Endodermal cell (in vitro differentiated cells): ENCODE measurements at places on chromosomes 12 and 14.
A peak's percentile ranks its signal among the peaks of the same experiment; 100 is the strongest.

- H3K36me3 ChIP-seq: no peaks in the 10 kb centered on the region
- no peak overlapping the region for H3K27ac ChIP-seq
- H3K4me1 ChIP-seq: no peaks in the 10 kb centered on the region
- no peak for DNase-seq
These were observed 167.3 kb downstream of the SUDS3 start for GRCh38 chr12:118543651-118544050.

- no peak overlapping the region for H3K27ac ChIP-seq
- H3K4me3 ChIP-seq: no peak overlapping the region
- DNase-seq: no peak
- no peaks in the 10 kb centered on the region for H3K36me3 ChIP-seq
- no peaks in the 10 kb centered on the region for H3K27me3 ChIP-seq
These were observed 69.3 kb downstream of the ZFC3H1 start for GRCh38 chr12:71594214-71594948.

GRCh38 chr14:83006121-83006670 is 1472.5 kb upstream of the SEL1L start:
- peak; percentile 41 for DNase-seq
- H3K27ac ChIP-seq: no peak overlapping the region
- no peaks in the 10 kb centered on the region for H3K4me1 ChIP-seq
- no peaks in the 10 kb centered on the region for H3K36me3 ChIP-seq
- H3K27me3 ChIP-seq: no peaks in the 10 kb centered on the region

DNA sequence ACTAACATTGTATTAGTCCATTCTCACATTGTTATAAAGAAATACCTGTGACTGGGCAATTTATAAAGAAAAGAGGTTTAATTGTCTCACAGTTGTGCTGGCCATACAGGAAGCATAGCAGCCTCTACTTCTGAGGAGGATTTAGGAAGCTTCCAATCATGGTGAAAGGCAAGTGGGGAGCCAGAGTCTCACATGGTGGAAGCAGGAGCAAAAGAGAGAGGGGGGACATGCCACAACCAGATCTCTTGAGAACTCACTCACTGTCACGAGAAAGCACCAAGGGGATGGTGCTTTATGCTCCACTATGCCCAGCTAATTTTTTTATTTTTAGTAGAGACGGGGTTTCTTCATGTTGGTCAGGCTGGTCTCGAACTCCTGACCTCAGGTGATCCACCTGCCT is 13.3 kb downstream of the OS9 start:
- H3K4me1 ChIP-seq: no peaks in the 10 kb centered on the region
- no peaks in the 10 kb centered on the region for H3K27me3 ChIP-seq
- H3K27ac ChIP-seq: no peak overlapping the region
- no peak for DNase-seq

- no peak overlapping the region for H3K4me3 ChIP-seq
- no peak overlapping the region for H3K27ac ChIP-seq
- H3K4me1 ChIP-seq: no peaks in the 10 kb centered on the region
- no peaks in the 10 kb centered on the region for H3K27me3 ChIP-seq
- H3K36me3 ChIP-seq: no peaks in the 10 kb centered on the region
These were observed 108.6 kb downstream of the BCL11B start for GRCh38 chr14:99163446-99163845.

- H3K36me3 ChIP-seq: no peaks in the 10 kb centered on the region
- H3K27me3 ChIP-seq: no peaks in the 10 kb centered on the region
- no peaks in the 10 kb centered on the region for H3K4me1 ChIP-seq
- DNase-seq: peak; percentile 85
- H3K27ac ChIP-seq: no peak overlapping the region
These were observed 198.5 kb downstream of the ATP23 start for GRCh38 chr12:58139894-58140293.

GRCh38 chr14:73102806-73103497 is 33.4 kb upstream of the PSEN1 start:
- H3K4me3 ChIP-seq: no peak overlapping the region
- no peak for DNase-seq
- no peaks in the 10 kb centered on the region for H3K27me3 ChIP-seq
- peaks cover 98% of the 10 kb centered on the region for H3K36me3 ChIP-seq

DNA sequence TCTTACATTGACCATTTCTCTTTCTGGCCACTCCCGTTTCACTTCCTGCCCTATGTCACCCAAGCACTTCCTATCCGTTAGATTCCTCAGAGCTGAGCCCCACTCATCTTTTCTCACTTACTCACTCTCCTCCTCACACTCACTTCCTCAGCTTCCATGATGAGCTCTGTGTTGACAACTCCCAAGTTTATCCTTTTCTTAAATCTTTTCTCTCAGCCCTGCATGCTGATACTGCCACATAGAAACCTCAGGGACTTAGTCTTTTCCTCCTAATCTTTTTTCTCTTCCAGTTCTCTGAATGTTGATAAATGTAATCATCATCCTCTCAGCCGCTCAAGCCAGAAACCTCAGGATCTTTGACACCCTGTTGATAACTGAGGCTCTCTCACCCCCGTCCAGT is 99.6 kb downstream of the ANO6 start:
- no peak overlapping the region for H3K4me3 ChIP-seq
- H3K27ac ChIP-seq: no peak overlapping the region
- H3K36me3 ChIP-seq: peaks cover 6% of the 10 kb centered on the region
- H3K4me1 ChIP-seq: no peaks in the 10 kb centered on the region
- no peaks in the 10 kb centered on the region for H3K27me3 ChIP-seq
- DNase-seq: no peak

- no peaks in the 10 kb centered on the region for H3K36me3 ChIP-seq
- DNase-seq: no peak
These were observed 114.2 kb downstream of the DHRS2 start for GRCh38 chr14:23750357-23750756.

DNA sequence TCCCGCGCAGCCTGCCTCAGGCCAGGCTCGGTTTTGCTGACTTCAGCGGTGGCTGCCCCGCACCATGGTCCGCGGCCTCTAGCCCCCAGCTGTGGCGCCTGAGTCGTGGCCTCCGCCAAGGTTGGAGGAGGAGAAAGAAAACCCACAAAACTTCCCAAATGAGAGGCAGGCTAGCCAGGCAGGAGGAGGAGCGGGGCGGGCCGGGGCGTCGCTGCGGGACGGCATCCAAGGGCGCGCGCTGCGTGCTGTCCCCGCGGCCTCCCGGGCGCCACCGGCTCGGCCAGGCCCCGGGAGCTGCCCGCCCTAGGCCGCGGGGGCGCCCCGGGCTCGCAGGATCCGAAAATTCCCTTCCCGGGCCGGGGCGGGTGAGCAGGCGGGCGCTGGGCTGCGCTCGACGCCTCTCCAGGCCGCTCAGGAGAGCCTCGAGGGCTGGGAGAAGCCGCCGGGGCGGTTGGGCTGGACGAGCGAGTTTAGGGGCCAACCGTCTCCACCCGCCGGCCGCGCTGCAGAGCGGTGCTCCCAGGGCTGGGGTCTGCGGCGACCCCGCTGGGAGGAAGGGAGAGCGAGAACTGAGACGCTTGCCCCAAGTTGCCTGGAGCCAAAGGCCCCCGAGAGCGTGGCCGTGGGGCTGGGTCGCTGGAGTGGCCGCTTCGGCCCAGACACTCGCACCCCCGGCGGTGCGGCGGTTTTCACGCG is at the start of gene EFS:
Gene EFS (minus strand): TSS at position 137 of the 696 bp plus-strand sequence. CDS start 147 bp downstream, outside the sequence.
- peaks cover 8% of the 10 kb centered on the region for H3K27me3 ChIP-seq
- H3K4me1 ChIP-seq: no peaks in the 10 kb centered on the region
- peak within 1 kb of the TSS; percentile 84 for H3K4me3 ChIP-seq
- peak within 1 kb of the TSS; percentile 97 for H3K27ac ChIP-seq

DNA sequence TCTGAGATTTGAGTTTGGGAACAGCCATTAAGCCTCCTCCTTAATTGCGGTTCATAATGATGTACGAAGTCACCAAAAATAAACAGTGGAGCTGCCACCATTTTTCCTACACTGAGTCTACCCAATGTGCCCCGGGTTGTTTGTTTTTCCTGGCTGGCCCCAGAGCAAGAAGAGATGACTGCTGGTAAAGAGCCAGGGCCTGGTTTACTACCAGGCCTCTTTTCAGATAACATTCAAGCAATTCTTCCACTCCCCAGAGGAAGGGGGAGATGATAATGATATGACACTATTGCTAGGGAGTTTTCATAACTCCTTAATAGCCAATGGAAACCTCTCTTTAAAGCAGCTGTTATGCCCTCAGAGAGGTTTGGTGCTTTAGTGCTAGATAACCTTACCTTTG is 42.3 kb downstream of the BRAP start:
- H3K36me3 ChIP-seq: peaks cover 47% of the 10 kb centered on the region
- no peak overlapping the region for H3K4me3 ChIP-seq
- H3K27ac ChIP-seq: no peak overlapping the region
- no peak for DNase-seq
- H3K4me1 ChIP-seq: no peaks in the 10 kb centered on the region
- H3K27me3 ChIP-seq: no peaks in the 10 kb centered on the region

DNA sequence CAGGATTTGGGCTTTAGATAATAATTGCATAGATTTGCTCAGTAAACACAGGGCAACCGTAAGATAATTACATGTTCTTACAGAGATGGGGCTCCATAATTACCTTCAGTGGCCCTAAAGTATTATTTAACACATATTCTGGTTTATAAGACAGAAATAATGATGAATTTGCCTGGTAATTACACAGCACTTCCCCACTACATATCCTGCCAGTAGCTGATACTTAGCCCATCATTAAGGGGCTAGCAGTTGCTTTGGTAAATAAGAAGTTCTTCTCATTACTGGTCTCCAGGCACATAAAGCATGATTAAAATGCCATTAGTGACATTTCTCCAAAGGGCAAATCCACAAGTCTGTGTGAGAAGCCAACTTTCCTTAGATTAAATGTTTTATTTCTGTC is 158.7 kb downstream of the NUAK1 start:
- no peaks in the 10 kb centered on the region for H3K4me1 ChIP-seq
- H3K27ac ChIP-seq: no peak overlapping the region
- DNase-seq: no peak
- H3K36me3 ChIP-seq: no peaks in the 10 kb centered on the region

DNA sequence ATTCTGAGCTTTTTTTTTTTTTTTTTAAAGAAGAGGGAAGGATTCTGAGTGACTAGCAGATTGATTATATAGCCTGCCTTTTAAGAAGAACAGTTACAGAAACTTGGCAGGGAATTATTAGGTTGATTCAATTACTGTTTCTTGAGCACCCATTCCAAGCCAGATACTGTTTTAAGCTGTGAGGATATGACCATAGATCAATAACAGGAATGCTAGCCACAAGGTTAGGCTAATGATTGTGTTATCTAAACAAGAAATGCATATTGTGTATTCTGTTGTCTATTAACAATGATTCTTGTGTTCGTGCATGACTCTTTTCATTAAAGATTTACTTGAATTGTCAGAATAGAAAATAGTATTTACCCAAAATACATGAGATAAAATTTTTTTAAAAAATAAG is 67.1 kb downstream of the PRORP start:
- H3K36me3 ChIP-seq: peaks cover 8% of the 10 kb centered on the region
- H3K4me3 ChIP-seq: no peak overlapping the region
- H3K4me1 ChIP-seq: no peaks in the 10 kb centered on the region
- no peaks in the 10 kb centered on the region for H3K27me3 ChIP-seq
- no peak overlapping the region for H3K27ac ChIP-seq

- H3K27ac ChIP-seq: peak overlapping the region; percentile 39
- no peak for DNase-seq
- no peak overlapping the region for H3K4me3 ChIP-seq
- H3K4me1 ChIP-seq: no peaks in the 10 kb centered on the region
- no peaks in the 10 kb centered on the region for H3K36me3 ChIP-seq
- H3K27me3 ChIP-seq: no peaks in the 10 kb centered on the region
These were observed 23.2 kb upstream of the PARP11 start for GRCh38 chr12:3896356-3896755.

DNA sequence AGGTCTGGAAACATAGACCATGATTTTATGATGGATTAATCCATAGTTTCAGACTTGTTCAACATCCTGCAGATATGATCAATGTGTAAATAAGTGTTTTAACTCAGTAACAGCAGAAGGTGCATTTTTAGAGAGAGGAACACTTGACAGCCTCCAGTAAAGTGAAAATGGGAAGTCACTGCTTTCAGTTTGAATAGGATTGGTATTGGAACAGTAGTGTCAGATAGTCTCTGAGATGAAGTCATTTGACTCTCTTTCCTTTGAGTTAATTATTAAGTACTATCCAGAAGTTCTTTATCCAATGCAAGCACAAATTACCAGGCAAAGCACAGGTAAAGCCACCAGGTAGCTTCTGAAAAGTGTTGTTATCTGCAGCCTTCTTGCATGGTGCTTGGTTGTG is 14.5 kb upstream of the NAV3 start:
- H3K27me3 ChIP-seq: no peaks in the 10 kb centered on the region
- no peaks in the 10 kb centered on the region for H3K4me1 ChIP-seq
- H3K4me3 ChIP-seq: no peak overlapping the region
- no peak overlapping the region for H3K27ac ChIP-seq

GRCh38 chr14:100620255-100621100 is 33.3 kb upstream of the BEGAIN start:
- peak; percentile 23 for DNase-seq
- H3K36me3 ChIP-seq: no peaks in the 10 kb centered on the region
- no peak overlapping the region for H3K27ac ChIP-seq

DNA sequence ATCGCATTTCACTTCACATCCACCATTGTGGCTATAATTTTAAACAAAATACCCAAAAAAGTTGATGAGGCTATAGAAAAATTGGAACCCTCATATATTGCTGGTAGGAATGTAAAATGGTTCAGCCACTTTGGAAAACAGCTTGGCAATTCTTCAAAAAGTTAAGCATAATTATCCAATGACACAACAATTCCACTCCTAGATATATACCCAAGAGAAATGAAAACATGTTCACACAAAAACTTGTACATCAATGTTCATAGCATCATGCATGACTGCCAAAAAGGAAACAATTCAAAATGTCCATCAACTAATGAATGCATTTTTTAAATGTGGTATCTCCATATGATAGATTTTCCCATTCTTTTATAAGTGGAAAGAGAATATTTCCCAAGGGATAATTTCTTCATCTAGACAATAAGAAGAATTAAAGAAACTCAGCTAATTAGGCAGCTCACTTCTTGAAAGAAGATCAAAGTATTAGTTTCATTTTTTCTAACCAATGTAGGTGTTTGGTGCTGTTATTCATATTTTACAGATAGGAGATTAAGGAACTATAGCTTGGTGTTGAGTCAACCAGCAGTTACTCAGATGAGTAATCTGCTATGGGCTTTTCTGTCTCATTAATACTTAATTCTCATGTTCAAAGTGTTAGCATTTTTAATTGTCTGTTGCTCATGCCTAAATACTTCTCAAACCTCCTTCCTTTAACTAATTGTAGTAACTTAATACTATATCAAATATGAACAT is 32.8 kb downstream of the YEATS4 start:
- H3K4me1 ChIP-seq: no peaks in the 10 kb centered on the region
- no peaks in the 10 kb centered on the region for H3K27me3 ChIP-seq
- H3K36me3 ChIP-seq: peaks cover 49% of the 10 kb centered on the region
- DNase-seq: no peak

- H3K36me3 ChIP-seq: no peaks in the 10 kb centered on the region
- H3K27me3 ChIP-seq: peaks cover 40% of the 10 kb centered on the region
These were observed 11.2 kb upstream of the MAP1LC3B2 start for GRCh38 chr12:116547955-116548501.

DNA sequence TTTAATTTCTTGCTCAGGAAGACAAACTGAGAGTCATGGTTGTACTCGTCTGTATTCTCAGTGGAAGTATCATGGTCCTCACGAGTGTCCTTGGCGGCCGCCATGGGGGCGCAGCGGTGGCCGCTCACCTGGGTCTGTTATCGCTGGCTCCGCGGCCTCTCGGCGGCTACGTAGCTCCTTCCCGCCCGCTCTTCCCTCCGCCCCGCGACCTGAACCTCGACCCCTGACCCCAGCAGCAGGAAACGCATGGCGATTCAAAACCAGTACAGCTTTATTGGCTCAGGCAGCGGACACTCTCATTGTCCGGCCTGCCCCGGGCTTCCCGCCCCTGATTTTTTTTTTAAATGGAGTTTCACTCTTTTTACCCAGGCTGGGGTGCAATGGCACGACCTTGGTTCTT is 80.8 kb downstream of the E2F7 start:
- H3K4me1 ChIP-seq: no peaks in the 10 kb centered on the region
- no peaks in the 10 kb centered on the region for H3K27me3 ChIP-seq
- DNase-seq: no peak
- no peak overlapping the region for H3K27ac ChIP-seq
- H3K4me3 ChIP-seq: no peak overlapping the region
- H3K36me3 ChIP-seq: no peaks in the 10 kb centered on the region
